ENCODE measurements at places on chromosomes 6 and 20. TPM values are rescaled to one million over a fixed set of nuclear protein-coding genes. Genes with fewer than 3 reads are reported as not detected.

DNA sequence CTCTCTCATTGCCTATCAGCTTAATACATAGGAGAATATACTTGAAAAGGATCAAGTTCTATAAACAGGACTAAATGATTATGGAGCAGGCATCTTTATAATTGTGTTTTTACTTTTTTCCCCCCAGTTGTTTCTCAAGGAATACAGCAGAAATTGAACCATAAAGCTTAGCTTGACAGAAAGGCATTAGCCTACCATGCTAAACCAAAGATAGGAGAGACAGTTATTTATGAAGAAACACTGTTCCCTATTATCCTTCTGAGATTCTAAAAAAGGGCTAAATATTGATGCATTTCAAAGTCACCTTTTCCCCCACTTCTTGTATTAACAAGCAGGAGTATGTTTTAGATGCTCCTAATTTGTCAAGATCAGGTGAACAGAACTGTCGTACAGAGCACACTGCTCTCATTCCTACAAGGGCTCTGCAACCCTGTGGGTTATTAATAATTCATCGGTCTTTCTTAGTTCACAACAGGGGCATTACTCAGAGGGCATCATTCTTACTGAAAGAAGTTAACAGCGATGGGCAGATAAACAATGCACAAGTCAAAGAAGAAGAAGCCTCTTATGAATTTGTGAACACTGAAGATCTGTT is 38.7 kb downstream of the PRKN start:
- DNase-seq = no peak

GRCh38 chr6:70080443-70081070 is 214.2 kb downstream of the COL19A1 start:
- DNase-seq = no peak

Gene SPTLC3
- 1.4 TPM for total RNA-seq

Gene CRISP2
- not detected for total RNA-seq

GRCh38 chr20:58921564-58921963 is 59.5 kb upstream of the NELFCD start:
- DNase-seq = no peak

Gene OR2B6
- total RNA-seq = not detected

DNA sequence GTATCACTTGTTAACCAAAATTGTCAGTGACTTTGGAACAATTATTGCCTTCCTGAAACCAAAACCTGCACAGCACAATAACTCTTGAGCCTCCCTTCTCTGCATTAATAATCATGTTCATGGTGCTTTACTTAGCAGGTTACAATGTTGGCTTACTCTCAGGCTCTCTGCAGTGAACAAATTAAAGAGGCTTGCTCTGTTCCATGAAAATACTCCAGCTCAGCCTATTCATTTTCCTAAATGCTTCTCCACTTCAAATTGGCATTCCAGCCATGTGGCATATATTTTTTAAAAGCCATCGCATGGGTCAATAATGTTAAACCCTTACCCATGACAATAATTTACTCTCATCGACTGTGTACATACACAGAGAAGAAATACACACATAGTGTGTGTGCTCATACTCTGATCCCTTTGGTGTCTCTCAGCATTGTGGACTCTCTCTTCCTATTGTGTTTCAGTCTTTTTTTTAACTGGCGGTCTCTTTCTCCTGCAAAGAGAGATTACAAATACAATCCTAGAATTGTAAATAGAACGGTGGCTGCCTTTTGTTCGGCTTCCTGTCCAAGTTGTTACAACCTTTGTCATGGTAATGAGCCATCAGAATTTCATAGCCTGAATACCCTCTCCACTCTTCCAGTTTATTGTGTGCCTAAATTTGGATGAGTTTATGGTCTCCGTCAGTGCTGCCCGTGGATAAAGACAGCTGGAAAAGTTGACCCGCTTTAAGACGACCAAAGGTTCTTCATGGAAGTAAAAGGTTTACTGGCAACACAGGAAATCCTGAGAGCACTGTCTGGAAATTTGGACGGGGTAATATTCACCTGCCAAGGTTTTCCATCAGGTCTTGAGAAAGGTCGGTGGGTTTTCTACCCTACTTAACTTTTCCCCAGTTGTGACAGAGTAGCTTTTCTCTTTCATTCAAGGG is 263.6 kb downstream of the CD83 start:
- DNase-seq = no peak

Gene PHIP
- total RNA-seq = 32.2 TPM

DNA sequence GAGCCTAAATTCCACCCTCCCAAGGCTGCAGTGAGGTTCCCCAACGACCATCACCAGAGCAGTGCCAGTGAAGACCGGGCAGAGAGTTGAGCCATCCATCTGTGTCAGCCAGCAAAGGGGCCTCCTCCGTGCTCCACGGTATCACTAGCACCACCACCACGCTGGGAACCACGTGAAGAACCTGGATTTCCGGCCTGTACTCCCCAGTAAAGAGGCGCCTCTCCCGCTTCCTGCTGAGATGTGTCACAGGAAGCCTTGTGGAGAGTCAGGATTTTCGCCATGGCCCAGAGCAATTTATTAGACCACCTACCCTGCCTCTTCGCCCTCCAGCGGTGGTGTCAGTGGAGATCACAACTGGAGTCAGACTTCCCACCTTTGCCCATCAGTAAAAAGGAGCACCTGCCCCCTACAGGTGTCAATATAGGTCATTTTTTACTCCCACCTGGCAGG is 28.8 kb downstream of the CPXM1 start:
- peak; percentile 18 for DNase-seq

GRCh38 chr6:150527100-150527499 is 72.6 kb upstream of the PLEKHG1 start:
- DNase-seq = peak; percentile 2

GRCh38 chr6:138806889-138807288 is 11.0 kb downstream of the ECT2L start:
- DNase-seq = no peak

- DNase-seq = no peak
These were observed 2.5 kb upstream of the PTPRT start for GRCh38 chr20:43191946-43192863.
